ENCODE measurements at places on chromosomes 1 and 21.

DNA sequence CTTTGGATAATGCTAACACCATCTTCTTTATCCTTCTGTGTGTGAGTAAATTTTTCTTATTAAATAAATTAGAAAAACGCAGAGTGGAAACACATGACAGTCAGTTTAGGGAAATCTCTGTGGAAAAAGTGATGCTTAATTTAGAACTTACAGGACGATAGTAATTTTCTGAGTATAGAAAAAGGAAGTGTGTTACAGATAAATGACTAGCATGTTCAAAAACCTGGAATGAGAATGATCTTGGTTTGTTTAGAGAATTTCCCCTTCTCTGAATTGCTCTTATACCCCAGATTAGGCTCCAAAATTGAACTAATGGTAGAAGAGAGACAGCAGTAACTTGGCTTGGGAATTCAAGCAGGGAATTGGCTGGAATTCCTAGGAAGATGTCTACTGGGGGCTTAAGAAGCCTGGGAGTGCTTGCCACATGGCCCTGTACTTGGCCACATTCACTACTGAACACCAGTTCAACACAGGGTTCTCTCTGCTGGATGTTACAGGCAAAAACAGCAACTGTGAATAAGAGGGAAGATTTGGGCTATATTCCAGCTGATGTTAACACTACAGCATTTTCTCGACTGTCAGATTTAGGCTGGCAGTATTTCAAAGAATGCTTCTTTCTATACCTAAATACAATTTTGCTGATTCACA lies 1004.2 kb downstream of the TTLL7 start:
- DNase-seq, result no peak

- no peak for DNase-seq
Measured at GRCh38 chr1:232428786-232429530, 201.0 kb downstream of the SIPA1L2 start.

GRCh38 chr1:230123280-230124185 lies 56.5 kb downstream of the GALNT2 start:
- DNase-seq, result peak; percentile 41

DNA sequence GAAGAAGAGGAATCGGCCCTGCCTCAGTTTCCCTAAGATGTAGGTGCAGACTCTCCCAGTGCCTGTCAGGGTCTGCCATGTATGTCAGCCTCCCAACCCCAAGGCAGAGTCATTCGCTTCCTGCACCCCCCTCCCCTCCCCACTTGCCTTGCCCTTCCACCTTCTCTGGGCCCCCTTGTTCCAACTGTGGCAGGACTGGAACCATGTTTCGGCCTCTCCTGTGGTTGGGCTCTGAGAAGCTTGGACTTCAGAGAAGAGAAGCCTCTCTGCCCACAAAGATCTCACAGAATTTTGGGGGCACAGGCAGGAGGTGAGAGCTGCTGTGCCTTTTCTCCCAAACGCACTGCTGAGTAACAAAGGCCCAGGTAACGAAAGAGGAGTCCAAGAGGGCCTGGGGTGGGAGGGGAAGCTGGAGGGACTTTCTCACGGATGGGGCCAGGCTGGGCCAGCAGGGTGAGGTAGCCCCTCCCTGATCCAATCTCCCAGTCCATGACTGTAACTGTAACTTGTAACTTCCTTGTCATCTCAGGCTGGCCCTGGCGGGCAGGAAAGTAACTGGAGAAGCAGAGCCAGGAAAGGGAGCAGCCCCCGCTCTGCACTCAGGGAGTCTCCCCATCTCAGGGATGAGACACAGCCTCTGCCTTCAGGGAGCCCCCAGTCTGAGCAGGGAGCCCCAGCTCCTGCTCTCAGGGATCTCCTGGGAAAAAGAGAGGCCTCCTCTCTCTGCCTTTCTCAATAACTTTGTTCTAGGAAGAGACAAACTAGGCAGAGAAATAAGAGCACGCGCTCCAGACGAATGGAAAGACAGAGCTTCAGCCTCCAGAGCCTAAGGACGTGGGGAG lies 11.3 kb downstream of the CRABP2 start:
- DNase-seq, result no peak

GRCh38 chr1:100036718-100037655 lies 67.2 kb downstream of the SLC35A3 start:
- DNase-seq, result no peak

DNA sequence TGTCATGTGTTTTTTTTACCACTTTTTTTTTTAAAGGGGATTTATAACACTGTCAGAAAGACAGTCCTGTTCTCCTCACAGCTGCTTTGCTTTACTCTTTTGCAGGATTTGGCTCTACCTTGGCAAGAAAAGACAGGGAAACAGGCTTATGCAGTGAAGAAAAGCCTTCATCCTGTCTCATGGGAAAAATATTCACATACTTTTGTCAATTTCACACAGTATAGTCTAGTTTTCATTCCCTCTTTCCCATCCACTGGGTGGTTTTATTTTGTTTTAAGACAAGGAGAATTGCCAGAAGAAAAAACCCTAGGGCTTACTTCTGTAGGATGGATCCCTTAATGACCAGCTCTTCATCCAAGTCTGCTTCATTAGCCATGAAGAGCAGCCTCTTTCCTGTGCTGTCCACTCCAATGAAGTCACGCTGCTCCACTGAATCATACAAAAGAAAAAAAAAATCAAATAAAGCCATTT lies 60.0 kb downstream of the EIF2B3 start:
- no peak for DNase-seq

DNA sequence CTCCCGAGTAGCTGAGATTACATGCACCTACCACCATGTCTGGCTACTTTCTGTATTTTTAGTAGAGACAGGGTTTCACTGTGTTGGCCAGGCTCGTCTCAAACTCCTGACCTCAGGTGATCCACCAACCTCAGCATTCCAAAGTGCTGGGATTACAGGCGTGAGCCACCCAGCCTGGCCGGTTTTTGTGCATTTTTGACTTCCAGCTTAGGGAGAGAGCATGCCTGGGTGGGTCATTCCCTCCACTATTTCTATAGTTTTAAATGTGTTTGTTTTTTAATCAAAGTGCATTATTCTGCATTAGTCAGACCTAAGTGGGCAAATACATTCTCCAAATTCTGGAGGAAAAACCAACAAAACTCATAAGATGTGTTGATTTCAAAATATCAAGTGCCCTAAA lies 207.4 kb upstream of the NRIP1 start:
- no peak for DNase-seq

DNA sequence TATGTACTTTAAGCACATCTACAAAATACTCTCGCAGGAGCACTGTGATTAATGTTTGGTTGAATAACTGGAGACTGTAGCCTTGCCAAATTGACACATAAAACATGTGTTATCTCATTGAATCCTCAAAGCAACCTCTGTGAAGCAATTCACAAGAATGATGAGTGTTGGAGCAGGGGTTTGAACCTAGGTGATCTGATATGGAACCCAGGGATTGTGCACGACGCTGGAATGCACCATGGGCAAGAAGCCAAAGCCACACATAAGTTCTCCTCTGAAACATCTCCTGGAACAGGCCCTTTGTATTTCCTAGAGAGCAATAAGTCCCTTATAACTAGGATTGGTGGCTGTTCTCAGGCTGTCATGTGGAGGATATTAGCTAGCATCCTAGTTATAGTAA lies 124.6 kb upstream of the IVNS1ABP start:
- DNase-seq, result no peak

DNA sequence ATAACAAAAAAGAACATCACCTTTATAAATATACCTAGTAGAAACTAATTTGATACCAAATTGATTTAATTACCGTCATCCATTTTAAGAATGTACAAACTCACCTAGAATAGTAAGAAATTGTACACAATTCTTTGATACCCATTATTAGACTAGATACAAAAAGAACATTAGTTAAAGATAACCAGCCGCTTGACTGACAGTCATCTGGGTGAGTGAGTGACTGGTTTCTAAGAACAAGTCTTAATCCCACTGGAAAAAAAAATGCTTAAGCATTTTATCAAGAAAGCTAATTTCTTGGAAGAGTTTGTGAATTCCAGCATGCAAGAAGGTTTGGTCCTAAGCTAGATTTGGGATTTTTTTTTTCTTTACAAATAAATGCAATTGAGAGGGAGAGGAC lies 10.9 kb downstream of the LRRC8B start:
- no peak for DNase-seq

DNA sequence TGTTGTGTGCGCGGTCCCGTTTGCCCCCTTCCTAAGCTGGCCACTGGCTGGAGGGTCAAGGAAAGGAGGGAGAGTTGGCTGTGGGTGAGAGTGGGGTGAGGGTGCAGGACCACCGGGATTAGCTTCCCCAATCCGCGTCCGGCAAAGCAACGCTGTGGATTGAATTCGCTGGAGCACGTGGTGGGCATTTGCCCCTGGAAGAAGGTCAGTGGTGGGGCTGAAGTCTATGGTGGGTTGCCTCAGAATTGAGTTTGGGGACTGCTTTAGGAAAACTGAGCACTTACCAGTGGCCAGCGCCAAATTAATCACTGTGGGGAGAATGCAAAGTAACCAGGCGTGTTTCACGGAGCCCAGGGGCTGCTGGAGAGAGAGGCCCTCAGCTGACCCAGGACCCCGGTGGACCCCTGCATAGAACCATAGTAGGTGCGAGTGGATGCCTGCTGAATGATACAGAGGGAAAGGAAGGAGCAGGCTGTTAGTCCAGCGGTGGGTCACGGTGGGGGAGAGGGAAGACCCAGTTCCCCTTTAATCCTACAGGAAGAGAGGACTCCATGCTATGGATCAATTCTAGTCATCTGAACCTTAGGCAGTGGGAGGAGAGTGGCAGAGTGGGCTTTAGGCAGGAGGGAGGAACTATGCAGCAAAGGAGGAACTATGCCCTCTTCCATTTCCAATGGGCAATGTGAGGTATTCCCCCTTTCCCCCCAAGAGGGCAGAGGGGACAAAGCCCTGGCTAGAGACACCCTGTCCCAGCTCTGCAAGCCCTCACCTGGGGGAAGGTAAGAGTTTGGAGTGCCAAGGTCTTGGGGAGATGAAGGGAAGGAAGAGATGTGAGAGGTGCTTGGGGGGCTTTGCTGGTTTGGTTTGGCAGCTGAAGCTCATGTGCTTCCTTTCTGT lies 1.2 kb downstream of the TNFRSF8 start:
- no peak for DNase-seq

Measured in CD4-positive, alpha-beta T cell treated with Interleukin-1 beta for 1 hour (primary cell).